ENCODE measurements at places on chromosomes 7 and 10.
A peak's percentile ranks its signal among the peaks of the same experiment; 100 is the strongest.

GRCh38 chr10:69222157-69223027, 2.3 kb downstream of the HKDC1 start:
- DNase-seq, result peak; percentile 93

DNA sequence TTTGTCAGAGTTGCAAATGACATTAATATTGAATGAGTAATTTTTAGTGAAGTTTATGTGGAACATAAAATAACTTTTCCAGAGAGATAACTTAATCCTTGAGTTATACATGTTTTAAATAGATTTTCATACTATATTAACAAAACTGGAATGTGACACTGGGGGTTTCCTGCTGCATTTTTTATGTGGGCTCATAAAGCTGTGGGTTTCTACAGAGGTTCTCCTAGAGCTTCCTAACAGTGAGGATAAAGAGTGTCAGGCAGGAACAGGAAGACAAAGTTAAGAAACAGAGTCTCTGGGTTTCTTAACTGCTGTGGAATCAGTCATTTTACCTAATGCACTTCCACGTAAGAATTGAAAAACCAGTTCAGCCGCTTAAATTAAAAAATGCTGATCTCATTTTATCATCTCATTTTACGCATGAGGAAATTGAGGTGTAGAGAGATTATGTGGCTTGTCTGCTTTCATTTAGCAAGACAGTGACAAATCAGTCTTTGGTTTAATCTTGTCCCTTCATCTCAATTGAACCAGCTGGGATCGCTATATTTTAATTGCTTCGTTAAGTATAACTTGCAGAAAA, 5.0 kb downstream of the CD36 start:
- peak; percentile 70 for DNase-seq

DNA sequence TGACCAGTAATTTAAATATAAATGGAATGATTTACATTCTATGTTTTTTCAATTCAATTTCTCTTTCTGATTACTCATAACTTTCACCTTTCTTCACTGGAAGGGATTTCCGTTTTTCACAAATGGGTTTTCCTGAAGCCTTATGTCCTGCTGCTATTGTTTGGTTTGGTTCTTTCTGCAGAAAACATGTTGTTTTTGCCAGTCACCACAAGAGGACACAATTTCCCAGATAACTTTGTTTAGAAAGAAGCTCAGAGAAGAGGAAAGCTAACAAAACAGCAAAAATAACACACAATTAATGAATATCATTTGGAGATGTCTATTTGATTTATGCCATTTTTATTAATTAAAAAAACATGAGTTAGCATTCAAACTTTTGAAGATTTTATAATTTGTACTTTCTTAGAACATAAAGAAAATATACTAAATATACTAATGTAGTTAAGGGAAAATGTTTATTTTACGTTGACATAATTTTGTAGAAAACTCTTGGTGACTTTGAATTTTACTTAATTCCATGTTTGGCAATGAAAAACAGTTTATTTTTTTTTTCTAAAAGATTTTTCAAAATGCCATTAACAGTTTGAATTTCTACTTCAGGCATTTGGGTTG, 4.6 kb upstream of the TWIST1 start:
- DNase-seq, result peak; percentile 62

DNA sequence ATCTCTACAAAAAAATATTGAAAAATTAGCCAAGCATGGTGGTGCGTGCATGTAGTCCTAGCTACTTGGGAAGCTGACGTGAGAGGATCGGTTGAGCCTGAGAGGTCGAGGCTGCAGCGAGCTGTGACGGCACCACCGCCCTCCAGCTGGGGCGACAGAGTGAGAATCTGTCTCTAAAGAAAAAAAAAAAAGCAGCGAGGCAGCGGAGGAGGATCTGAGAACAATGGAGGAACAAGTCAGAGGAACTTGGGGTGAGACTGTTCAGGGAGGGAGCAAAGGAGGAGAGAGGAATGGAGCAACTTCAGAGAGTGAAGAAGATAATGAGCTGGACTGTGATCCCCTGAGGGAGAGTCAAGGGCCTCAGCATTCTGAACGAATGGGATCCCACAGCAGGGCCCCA, 85.4 kb downstream of the MKX start:
- no peak for DNase-seq

DNA sequence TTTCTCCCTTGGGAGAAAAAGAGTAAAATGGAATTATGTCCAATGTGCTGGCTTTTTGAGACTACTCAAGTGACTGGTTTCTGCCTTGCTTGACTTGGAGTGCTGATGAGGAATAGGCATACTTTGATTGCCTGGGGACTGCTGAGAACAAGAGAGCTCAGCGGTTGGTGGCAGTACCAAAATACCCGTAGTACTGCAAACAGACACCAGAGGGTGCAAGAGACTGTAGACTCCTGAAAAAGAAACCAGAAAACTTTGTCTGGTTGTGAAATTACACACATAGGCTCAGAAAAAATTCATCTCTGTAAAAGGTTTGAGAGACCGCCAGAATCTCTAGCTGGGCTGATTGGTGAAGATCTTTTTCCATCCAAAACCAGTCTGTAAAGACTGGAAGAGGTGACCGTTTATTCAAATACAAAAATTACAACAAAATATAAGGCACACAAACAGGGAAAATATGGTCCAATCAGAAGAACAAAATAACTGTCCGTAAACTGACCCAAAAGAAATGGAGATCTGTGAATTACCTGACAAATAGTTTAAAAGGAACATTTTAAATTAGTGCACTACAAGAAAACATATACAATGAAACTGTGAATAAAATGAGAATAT, 18.5 kb downstream of the BICC1 start:
- DNase-seq, result peak; percentile 79

DNA sequence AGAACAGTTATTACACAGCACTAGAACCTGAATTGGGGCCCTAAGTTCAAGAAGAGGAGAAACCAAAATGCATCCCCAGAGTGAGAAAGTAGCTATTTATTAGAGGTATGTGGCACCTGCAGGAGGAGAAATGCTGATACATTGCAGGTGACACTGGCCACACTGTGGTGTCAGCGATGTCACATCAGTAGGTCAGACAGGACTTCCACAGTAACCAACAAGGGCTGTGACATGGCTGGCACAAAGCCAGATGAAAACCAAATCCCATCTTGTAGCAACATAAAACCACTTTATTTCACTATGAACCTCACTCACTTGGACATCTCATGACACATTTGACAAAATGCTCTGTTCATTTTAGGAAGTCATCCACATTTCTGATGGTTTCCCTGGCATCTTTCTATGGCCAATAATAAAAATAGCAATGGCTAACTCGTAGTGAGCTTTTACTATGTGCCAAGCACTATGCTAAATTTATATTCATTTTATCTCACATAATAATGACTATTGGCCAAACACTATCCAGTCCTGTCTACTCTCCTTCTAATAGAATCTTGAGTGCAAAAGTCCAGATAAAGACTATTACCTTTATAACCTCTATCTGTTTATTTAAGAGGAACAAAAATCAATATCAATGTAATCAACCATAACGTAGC, 154.2 kb downstream of the TSPAN12 start:
- DNase-seq, result no peak

- DNase-seq, result no peak
These were observed at the start of gene AKR1B15 for GRCh38 chr7:134548877-134549276. AKR1B15 (plus strand) TSS chr7:134549110; CDS start chr7:134564620, 15,510 bp downstream.

DNA sequence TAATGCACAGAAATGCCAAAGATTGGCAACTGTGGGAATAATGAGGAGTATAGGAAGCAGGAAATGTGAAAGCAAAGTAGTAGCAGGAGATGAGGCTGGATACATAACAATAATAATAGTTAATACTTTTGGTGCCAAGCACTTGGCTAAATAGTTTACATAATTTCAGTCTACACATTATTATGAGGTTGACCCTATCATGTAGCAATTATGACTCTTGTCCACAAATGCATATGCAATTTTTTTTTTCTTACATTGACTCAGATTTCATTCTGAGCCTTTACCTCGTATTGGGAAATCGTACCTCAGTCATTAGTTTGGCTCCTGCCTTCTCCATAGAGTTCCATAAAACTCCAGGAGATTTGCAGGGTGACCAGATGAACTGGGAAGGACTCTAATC, 219.9 kb downstream of the SUGCT start:
- DNase-seq, result no peak

DNA sequence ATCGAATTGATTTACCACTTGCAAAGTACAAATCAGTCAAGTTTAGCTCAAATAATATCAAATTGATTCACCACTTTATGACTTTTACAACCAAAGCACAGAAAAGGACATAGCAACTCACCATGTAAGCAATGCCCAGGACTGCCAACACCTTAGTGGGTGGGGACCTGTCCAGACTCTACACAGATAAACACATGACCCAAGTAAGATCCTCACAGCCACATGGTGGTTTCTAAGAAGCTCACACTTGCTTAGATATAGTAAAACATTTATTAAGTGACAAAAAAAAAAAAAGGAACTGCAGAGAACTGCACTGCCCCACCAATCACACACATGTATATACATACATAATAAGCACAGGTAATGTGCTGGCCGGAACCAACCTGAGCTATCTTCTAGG, 116.2 kb downstream of the SLC25A13 start:
- peak; percentile 39 for DNase-seq

DNA sequence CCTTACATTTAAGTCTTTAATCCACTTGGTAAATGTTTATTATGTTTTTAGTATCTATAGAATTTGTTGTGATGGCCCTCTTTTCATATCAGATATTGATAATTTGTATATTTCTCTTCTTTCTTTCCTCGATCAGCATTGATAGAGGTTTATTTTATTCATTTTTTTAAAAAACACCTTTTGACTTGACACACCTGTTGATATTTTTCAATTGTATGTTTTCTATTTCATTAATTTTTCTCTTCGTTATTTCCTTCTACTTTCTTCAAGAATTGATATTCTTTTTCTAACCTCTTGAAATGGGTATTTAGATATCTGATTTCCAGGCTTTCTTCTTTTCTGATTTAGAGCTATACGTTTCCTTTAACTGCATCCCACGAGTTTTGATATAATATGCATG, 50.9 kb downstream of the BTBD16 start:
- DNase-seq, result no peak

DNA sequence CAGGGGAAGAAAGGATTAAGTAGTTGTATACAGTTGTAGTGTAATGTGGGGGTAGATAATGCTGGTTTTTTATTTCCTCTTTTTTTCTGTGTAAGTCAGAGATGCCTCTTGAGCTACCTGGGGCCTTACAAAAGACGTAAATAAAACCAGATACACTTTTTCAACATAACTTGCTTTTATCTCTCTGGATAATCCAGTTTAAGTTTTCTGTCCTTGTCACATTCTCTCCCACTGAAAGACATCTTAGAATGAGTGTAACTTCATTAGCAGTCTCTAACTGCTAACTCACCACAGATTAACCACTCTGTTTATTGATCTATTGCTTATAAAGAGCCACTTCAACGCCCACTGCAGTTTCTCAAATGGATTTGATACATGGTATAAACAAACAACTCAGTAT, 64.1 kb upstream of the LRRN3 start:
- DNase-seq, result peak; percentile 14

DNA sequence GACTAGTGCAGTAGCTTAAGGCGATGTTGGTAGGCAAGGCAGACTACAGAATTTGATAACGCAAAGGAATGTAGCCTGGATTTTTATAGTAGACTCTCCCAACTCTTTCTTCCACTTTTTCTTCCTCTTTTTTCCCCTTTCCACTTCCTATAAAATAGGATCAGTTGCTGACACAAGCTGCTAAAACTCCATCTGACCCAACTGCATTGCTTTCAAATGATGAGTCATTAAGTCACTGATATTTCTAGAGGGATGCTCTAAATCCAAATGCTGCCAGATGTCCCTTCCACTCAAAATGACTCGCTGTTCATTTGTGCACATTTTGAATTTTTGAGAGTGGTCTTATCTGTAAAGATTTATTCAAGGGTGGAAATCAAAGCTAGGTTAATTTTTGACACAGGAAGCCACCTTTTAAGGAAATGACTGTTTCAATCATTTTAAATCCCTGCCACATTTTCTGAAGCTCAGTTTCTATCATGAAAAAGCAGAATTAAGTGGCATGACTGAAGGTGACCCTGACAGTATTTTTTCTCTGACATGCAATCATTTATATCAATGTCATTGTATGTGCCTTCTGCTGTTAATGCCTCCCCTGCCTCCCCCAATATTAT, 25.8 kb upstream of the SFMBT2 start:
- no peak for DNase-seq

DNA sequence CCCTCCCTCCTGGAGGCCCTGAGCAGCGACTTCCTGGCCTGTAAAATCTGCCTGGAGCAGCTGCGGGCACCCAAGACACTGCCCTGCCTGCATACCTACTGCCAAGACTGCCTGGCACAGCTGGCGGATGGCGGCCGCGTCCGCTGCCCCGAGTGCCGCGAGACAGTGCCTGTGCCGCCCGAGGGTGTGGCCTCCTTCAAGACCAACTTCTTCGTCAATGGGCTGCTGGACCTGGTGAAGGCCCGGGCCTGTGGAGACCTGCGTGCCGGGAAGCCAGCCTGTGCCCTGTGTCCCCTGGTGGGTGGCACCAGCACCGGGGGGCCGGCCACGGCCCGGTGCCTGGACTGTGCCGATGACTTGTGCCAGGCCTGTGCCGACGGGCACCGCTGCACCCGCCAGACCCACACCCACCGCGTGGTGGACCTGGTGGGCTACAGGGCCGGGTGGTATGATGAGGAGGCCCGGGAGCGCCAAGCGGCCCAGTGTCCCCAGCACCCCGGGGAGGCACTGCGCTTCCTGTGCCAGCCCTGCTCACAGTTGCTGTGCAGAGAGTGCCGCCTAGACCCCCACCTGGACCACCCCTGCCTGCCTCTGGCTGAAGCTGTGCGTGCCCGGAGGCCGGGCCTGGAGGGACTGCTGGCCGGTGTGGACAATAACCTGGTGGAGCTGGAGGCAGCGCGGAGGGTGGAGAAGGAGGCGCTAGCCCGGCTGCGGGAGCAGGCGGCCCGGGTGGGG, 2.2 kb downstream of the TRIM56 start:
- DNase-seq, result no peak

DNA sequence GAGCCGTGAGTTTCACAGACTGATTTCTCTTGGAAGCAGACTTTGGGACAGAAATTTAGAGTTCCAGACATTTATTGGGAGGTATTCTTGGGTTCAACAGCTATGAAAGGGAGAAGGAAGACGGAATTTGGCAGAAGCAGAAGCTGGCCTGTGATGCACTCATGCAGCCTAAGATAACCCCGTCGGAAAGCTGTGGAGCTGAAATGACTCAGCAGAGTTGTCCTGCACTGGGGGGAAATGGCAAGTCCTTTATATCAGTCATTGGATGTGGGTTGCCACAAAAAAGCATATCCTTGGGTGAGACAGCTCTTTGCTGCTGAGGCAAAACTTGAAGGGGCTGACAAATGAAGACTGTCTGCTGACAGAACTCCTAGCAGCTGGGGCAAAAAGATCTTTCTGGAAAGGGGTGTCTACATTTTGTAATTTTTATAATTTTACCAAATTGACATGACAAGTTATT, 11.5 kb upstream of the MICU1 start:
- peak; percentile 98 for DNase-seq

GRCh38 chr10:30750971-30751677, 121.6 kb upstream of the LYZL2 start:
- DNase-seq, result peak; percentile 63
